ENCODE measurements at places on chromosomes 2 and 18. TPM values are rescaled to one million over a fixed set of nuclear protein-coding genes. Genes with fewer than 3 reads are reported as not detected.

FAM237A gene
- total RNA-seq = not detected

- no peak for DNase-seq
These were observed 692.0 kb upstream of the FAM98A start for GRCh38 chr2:34291076-34291475.

DNA sequence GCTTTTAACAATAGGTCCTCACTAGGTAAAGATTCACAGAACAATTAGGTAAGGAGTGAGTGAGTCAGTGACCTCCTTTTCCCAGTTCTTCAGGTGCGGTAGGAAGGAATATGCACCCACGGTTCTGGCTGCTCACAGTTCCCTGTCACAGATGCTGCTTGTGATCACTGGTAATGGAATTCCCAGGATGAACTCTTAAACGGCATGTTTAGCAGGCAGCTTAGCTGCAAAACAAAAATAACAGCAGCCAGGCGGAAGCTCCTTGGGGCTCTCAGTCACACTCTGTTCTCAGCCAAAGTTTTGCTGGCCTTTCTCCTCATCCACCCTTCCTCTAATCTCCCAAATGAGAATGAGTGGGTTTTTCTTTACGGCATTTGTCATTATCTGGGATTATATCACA, 274.5 kb downstream of the MYT1L start:
- no peak for DNase-seq

DNA sequence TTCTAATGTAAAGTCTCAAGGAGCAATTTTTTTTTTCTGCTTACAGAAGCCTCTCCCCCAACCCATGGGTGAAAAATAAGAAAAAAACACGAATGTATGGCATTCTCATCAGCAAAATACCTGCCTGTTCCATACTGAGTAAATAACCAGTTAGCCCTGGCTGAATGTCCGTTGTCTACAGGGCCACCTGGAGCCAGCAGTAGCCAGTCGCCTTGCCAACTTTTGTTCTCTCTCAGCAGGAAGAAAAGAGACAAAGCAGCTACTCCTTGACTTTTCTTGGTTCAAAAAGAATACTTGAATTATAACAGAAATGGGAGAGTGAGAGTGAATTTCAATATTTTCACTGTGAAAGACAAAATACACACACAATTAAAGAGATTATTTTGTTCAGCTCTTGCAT, 532.9 kb upstream of the CRIM1 start:
- DNase-seq = no peak

GRCh38 chr2:74902281-74902860, 56.1 kb upstream of the POLE4 start:
- DNase-seq = no peak
